NCI-H187 (cell line): ENCODE measurements at places on chromosomes 7 and 10.

GRCh38 chr7:74306730-74307469 is 17.7 kb downstream of the CLIP2 start:
- no peak for DNase-seq

DNA sequence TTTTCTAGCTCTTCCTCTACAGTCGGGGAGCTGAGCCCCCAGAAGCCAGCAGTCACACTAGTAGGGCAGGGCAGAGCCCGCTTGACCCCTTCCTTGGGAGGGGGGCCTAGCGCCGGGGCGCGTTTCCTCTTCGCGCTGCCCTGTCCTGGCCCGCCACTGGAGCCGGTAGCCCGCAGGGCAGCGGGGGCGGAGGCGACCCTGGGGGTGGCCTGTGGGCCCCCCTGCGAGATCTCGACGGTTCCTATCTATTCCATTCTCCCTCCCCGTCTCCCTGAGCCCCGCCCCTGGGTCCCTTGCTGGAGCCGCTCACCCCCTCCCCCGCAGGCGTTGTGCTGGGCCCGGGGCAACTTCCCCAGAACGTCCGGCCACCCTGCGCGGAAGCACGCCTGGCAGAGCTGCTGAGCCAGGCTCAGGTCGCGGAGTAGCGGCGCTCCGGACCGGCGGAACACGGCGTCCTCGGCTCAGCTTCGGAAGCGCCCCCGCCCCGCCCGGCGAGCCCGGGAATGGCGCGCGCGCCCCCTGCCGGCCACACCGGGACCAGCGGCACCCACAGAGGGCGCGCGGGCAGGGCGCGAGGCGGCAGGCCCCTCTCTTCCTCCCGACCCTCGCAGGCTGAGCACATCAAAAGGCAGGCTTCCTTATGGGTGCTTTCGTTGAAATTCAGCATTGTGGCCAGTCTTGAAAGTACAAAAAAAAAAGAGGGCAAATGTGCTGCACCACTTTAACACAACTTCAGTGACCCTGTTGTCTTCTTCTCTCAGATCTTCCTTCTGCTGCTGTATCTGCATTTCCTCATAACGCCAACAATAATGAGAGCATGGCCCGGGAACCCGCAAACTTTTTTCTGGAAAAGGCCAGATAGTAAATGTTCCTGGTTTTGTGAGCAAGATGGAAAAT is 327.6 kb downstream of the TNS3 start:
- no peak for DNase-seq

DNA sequence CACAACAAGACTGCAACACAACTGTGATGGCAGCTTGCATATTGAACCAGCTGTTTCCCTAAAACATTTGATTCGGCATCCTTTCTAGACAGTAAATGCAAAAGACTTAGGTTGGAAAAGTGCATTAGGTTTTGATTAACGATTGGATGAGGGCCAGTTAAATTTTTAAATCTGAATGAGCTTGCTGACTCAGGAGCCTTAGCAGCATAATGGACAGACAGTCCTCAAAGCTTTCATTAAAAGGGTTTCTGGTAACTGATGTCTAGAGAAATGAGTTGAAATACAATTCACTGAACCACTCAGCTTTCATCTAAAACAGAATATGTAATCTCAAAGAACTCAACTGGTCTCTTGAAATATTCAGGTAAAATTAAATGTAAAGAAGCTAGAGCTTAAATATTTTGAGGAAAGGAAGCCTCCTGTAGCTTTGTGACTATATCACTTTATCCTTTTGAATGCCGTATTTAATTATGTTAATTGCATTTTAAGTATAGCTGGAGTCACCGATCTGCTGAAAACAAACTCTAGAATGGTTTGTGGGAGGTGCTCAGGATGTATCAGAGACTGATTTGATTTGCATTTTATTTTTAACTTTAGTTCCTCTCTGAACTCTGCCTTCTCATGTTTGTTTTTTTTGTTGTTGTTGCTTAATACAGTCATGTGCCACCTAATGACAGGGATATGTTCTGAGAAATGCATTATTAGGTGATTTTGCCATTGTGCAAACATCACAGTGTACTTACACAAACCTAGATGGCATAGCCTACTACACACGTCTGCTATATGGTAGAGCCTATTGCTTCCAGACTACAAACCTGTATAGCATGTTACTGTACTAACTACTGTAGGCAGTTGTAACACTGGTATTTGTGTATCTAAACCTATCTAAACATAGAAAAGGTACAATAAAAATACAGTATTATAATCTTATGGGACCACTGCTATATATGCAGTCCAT is 29.2 kb upstream of the ATRNL1 start:
- DNase-seq, result no peak

DNA sequence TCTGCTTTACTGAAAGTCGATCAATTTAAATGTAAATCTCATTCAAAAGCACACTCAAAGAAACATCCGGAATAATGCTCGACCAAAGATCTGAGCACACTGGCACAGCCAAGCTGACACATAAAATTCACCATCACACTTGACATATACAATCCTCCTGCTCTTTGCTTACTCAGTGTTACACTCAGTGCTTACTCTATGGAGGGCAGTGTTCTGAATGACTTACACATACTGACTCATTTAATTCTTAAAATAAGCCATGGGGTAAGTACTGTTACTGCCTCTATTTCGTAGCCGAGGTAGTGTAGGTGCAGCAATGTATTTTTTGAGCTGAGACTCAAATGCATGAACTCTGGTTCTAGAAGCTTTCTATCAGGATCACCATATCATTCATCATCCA is 421.5 kb upstream of the LRRN3 start:
- DNase-seq, result no peak

GRCh38 chr7:17721736-17722285 is 218.5 kb downstream of the SNX13 start:
- DNase-seq, result no peak

DNA sequence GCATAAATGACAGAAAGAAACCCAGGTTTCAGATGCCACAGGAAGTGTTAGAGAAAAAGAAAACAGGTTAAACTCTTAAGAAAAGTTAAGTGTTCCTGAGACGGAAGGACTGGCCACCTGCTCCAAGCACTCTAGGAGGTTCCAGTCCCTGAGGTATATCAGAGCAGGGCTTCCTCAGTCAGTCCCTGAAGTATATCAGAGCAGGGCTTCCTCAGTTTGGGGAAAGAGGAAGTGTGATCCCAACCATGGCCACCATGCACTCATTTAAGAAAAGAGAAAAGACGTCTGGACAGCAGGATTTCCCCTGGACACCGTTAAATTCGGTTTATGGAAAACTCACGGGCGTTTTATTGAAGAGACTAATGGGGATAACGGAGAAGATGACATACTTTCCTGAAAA is 133.4 kb upstream of the PFKP start:
- no peak for DNase-seq

GRCh38 chr7:122383934-122384333 is 79.4 kb upstream of the FEZF1 start:
- DNase-seq, result no peak

DNA sequence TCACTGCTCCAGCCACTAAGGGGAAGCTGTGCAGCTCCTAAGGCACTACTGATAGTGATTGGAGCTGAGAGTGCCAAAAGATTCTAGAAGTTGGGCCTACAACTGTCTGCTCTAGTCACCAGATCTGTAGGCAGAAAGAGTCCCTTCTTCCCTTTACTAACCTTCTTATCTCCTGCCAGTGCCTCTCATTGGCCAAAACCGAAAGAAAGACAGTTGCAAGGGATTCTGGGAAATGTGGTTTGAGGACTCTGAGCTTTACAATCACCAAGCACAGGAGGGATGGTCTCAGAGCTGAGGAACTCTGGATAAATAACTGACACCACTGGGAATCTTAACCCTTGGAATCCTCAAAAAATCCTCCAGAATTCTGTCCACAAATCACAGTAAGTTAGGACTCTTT is 615.8 kb downstream of the CCSER2 start:
- no peak for DNase-seq

DNA sequence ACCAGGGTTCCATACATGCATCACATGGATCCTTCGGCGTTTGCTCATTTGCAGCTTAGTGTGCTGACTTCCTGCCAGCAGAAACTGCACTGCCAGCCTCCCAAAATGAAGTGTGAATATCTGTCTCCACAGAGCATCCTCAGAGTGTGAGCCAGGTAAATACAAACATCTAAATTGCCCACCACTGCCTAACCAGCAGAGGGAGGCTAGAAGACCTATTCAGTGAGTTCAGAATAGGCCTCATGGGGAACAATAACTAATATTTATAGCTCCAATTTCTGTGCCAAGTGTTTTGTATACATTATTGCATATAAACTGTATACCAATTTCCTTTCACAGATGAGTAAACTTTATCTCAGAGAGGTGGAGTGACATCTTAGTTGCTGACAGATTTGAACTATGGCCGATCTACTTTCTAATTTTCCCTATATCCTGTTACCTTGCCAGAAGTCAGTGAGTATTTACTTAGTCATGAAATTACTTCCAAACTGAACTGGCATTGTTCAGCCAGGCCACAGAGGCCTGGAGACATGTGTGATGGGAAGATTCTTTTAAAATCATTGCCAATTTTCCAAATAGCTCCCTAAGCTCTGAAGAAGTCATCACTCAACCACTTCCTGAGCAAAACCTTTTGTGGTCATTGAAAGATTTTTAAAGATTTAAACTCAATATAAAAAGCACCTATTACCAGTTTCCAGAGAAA is 926.5 kb upstream of the GHITM start:
- DNase-seq, result no peak

GRCh38 chr7:22427855-22428254 is 70.9 kb upstream of the RAPGEF5 start:
- no peak for DNase-seq

- DNase-seq, result no peak
These were observed 287.9 kb downstream of the TNS3 start for GRCh38 chr7:47293884-47294555.

- DNase-seq, result no peak
These were observed 2.1 kb downstream of the NHLRC2 start for GRCh38 chr10:113856563-113856962.

GRCh38 chr7:133763076-133763640 is 364.0 kb upstream of the LRGUK start:
- no peak for DNase-seq

GRCh38 chr10:125844751-125845221 is 21.4 kb downstream of the BCCIP start:
- DNase-seq, result no peak

- peak; percentile 21 for DNase-seq
These were observed at the start of gene VOPP1 for GRCh38 chr7:55572378-55573233. Gene VOPP1 (minus strand): TSS chr7:55572502. CDS start chr7:55572324, 178 bp downstream.

DNA sequence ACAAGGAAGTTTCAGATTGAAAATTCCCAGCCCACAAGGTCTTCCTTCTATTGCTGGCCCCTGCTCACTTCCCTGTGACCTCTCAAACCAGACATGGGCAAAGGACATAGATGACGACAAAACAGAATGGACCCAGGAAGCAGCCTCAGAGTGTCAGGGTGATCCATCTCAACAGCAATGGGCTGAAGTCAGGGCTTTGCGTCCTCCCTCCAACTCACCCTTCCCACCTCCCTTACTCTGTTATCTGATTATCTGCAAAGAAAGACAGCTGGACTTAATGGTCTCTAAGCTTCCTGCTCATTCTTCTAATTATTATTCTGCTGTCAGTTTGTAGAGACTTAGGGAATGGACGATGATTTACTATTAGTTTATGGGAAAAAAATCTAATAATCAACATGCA is 115.9 kb downstream of the PIP4K2A start:
- DNase-seq, result no peak

- DNase-seq, result no peak
These were observed 13.6 kb downstream of the GNG11 start for GRCh38 chr7:93935102-93935501.

DNA sequence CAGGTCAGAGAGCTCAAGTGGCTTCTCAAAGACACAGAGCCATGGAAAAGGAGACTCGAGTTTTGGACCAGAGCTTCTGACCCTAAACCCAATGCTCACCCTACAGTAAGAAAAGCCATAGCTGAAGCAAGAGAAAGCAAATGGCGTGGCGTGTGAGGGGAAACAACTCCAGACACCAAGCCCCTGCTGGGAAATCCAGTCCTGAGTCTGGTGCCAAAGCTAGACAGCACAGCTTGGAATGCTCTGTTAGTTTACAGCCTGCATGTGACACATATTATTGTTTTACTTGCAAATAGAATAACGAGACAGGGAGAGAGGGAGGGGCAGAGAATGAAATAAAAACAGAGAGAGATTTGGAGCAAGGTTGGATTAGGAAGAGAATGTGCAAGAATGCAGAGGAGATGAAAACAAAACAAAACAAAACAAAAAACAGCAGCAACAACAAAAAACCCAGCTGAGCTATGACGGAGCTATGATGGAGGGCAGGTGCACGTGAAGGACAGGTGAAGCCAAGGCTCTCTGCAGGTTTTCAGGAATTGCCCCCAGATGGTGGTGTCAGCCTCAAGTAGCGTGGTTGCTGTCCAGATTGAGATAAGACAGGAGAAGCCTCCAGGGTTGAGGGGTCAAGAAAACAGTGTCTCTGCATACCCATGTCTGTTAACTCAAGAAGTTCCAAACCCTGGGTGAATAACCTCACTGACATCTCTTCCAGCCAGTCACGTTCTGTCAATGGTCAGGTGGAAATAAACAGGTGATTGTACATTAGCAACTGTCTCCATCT is 69.7 kb upstream of the LRRC18 start:
- no peak for DNase-seq
